Caco-2 (cell line): ENCODE measurements at places on chromosomes 3 and 15. TPM values are rescaled to one million over a fixed set of nuclear protein-coding genes. Genes with fewer than 3 reads are reported as not detected.

The MFGE8 gene
- total RNA-seq, result 409 and 453 TPM in 2 replicates

The CXCR6 gene
- total RNA-seq, result not detected in 2 replicates

The THRB gene
- total RNA-seq, result 17.5 and 19.4 TPM in 2 replicates

The TRIM71 gene
- total RNA-seq, result 67.5 and 68.4 TPM in 2 replicates

The OCA2 gene
- 0.57 and 0.86 TPM in 2 replicates for total RNA-seq

The CD200R1 gene
- total RNA-seq, result 0.11 and 0.28 TPM in 2 replicates

The COLQ gene
- total RNA-seq, result 0.26 TPM in 1 of 2 replicates, not detected in the other

The ANKDD1A gene
- total RNA-seq, result 1.3 and 1.6 TPM in 2 replicates

The CHRM5 gene
- total RNA-seq, result not detected in 2 replicates

DNA sequence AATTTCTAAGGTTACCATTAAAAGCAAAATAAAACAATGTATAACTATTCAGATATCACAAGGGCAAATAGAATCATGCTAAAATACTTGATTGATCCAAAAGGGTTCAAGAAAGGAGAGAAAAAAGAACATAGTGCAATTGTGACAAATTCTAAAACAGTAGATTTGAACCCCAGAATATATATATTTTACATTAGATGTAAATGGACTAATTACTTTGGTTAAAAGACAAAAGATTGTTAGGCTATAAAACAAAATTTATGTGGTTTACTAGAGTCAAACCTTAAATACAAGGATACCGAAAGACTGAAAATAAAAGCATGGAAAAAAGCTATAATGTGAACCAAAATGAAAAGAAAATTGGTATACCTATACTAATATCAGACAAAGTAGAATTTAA is 129.3 kb downstream of the ADAMTSL3 start:
- DNase-seq, result no peak

DNA sequence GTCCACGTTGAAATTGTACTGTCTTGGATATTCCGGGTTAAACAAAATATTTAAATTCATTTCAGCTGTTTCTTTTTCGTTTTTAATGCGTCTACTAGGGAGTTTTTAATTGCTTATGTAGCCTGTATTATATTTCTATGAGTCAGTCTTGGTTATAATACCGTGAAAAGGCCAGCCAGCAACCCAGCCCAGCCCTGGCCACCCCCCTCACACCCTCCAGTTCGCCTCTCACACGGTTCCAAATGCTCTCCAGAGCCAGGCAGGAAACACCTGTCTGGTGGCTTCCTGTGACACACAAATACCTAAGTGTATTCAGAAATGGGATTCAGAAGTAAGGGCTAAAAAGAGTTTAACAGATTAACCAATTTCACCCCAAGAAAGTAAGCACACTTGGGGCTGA is 4.4 kb downstream of the SH3BP5 start:
- no peak for DNase-seq

GRCh38 chr3:181847276-181847675 is 135.6 kb downstream of the SOX2 start:
- no peak for DNase-seq

DNA sequence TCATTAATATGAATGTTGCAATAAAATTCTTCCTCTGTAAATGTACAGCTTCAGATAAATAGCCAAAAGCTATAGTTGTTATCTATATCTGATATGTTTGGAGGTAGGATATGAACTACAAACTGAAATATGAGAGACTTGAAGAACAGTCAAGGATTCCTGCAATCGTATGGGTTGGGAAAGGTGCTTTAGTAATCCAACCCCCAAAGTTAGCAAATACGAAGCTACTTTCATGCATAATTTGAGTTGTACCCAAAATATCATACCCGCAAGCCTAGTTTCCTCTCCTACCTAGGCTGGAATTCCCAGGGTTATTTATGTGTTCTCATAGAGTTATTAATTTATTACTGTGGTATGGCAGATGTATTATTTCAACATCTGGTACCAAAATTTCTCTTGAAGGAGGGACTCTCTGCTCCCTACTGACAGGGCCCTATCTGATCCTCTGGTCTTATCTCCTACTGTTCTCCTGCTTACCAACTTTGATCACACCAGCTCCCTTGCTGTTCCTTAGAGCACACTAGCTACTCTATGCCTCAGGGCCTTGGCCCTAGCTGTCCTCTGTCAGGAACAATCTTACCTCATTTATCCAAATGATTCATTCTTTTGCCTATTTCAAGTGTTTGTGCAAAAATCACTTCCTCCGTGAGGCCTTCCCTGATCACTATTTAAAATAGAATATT is 140.4 kb upstream of the CCDC54 start:
- no peak for DNase-seq

DNA sequence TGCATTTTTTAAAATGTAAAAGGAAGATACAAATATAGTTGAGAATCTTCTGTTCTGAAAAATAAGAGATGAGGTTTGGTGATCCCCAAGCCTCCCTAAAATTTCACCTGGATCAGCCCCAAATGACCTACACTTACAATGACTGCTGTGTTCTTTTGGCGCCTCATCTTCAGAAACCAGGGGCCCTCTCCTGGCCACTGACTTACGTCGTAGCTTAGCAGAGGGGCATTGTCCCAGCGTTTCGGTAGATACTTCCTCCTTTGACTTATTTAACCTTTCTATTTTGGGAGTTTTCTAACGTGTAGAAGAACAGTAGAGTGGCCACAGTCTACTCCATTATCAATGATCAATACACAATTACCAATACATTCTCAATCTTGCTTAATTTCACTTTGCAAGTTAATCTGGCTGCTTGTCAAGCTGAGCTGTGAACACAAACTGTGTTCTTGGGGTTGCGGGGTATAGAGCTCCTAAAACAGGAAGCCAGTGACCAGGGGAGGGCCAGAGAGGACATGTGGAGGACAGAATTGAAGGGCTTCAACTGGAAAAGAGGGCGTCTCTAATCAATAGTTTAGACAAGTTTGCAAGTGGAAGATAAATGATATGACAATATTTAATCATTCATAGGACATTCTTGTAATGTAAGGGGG is 419.5 kb downstream of the LPP start:
- no peak for DNase-seq

GRCh38 chr3:55467099-55467498 is 20.0 kb downstream of the WNT5A start:
- no peak for DNase-seq

- DNase-seq, result no peak
Observed at GRCh38 chr3:153621953-153622352, 459.9 kb downstream of the RAP2B start.

DNA sequence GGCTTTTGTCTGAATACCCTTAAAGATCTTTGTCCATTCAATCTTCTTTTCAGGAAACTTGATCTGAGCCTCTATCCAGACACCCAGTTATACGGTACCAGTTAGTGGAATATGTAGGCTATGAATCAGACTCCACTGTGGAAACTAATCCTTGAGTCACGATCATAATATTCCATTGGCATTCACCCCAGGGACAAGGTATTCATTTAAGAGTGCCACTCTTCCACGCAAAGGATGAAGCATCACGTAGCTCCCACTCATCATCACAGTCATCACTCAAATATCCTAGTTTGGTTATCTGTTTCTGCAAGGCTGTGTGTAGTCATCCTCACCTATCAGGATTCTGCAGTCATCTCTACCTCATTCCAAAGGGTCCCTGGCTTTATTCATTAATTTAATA is 85.6 kb downstream of the NEDD4 start:
- DNase-seq, result no peak

- no peak for DNase-seq
Observed at GRCh38 chr3:79521221-79521848, 246.5 kb downstream of the ROBO1 start.

- no peak for DNase-seq
Observed at GRCh38 chr15:71874245-71874644, 63.9 kb downstream of the NR2E3 start.

DNA sequence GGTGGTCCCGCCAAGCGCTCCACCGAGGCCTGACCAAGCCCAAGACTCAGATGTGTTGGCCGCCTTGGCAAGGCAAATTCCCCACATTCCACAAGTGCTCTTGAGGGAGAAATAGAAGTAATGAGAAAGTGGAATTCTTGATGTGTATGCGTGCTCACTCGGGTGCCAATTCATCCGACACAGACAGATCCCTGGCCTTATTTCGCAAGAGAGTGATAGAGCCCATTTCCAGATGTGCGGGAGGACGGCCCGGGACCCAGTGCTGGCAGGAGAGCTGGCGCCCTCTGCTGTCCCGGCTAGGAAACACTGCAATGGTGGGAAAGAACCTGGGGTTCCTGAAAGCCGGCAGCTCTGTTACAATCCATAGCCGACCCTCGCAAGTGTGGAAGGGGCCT is 76.0 kb downstream of the HMG20A start:
- peak; percentile 82 for DNase-seq

- peak; percentile 83 for DNase-seq
Observed at GRCh38 chr15:75455424-75455981, 4.0 kb upstream of the SIN3A start.

DNA sequence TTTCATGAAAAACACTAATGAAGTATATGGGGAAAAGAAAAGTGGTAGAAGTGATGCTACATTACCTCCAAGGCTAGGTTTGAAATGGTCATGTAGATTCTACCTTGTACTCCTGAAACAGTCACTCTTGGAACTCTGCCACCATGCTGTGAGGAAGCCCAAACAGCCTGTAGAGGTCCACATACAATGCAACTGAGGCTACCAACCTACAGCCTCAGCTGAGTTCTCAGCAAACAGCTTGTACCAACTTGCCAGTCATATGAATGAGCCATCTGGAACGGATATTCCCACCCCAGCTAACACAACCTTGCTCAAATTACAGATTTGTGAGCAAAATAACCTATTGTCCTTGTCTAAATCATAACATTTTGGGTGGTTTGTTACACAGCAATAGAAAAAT is 193.5 kb downstream of the ULK4 start:
- no peak for DNase-seq

- no peak for DNase-seq
Observed at GRCh38 chr3:64634417-64634816, 53.4 kb downstream of the ADAMTS9 start.

- DNase-seq, result no peak
Observed at GRCh38 chr3:105352976-105353375, 13.7 kb upstream of the ALCAM start.

- DNase-seq, result no peak
Observed at GRCh38 chr3:16050641-16051467, 123.6 kb upstream of the GALNT15 start.

- DNase-seq, result no peak
Observed at GRCh38 chr3:45583021-45583851, 11.3 kb upstream of the LIMD1 start.

DNA sequence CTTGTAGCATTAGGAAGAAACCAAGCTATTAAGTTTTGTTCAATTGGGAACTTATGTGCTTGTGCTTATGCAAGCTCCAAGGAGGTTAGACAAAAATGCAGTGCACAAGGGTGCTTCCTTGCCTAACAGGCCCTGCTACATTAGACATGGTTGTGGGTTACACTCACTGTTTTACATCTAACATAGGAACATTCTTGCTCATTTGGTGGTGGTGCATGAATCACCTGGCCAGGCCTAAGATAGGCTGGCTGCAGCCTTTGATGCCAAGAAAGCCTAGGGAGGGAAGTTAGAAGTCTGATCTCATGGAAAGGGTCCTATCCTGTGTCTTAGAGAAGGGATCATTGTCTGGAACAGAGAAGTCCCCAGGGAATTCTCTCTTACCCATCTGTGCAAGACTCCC is 43.5 kb downstream of the CA12 start:
- no peak for DNase-seq

GRCh38 chr3:149839896-149840295 is 26.9 kb downstream of the RNF13 start:
- no peak for DNase-seq
